ENCODE measurements at places on chromosomes 16 and 17.

DNA sequence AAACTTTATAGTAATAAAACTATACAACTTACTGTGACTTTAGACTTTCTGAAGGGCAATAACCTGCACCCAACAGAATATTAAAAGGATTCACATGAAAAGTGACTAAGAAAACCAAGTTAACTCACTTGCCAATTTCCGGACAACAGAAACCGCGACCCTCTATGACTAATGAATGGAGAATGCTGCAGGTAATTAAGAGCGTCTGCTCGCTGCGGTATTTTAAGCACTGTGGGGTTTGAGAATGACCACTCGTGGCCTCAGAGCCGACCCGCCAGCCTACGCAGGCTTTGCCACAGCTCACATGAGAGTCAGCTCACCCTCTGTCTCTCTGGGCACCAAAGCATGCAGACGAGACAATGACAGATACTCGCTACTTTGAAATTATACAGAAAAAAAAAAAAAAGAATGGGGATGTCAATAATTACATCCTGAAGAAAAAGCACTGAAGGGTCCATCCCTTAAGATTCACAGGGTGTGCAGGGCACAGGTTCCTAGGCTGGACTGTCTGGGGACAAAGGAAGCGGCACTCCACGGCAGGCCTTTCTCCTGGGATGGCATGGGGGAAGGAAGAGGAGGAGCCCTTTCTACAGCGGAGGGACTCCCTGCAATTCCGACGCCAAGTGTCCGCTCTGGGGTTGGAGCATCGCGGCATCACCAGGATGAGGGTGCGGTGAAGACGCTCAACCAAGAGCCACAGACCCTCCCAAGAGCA lies 35.0 kb downstream of the ZCCHC14 start:
- no peak for DNase-seq

DNA sequence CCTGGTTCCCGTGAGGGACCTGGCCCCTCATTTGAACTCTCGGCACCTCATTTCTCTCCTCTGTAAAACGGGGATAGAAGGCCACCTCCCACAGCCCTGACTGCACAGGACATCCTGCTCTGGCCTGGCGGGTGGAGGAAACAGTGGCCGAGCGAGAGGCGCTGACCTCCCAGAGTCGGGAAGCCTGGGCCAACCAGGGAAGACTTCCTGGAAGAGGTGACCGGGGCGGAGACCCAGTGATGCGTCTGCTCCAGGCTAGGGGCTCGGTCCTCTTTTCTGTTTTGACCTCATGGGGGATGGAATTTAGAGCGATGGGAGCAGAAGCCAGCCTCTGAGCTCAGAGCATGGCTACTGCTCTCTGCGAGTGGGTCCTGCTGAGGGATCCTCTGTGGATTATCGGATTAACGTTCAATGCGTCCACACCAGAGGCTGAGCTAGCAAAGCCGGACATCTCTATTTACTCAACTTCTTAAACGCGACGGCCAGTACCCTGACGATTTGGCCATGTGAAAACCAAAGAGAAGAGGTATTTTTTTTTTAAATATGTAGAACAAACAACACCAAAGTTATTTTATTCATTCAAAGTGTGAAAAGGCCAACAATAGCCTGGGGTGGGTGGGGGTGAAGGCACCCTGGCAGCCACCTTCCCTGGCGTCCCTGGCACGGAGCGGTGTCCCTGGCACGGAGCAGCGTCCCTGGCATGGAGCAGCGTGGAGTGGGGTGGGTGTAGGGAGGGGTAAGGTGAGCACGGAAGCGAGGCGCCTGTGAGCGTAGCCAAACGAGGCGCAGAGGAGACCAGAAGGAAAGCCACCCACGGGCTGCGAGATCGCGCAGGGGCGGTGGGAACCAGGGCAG lies 9.2 kb upstream of the MSLN start:
- DNase-seq, result peak; percentile 20

DNA sequence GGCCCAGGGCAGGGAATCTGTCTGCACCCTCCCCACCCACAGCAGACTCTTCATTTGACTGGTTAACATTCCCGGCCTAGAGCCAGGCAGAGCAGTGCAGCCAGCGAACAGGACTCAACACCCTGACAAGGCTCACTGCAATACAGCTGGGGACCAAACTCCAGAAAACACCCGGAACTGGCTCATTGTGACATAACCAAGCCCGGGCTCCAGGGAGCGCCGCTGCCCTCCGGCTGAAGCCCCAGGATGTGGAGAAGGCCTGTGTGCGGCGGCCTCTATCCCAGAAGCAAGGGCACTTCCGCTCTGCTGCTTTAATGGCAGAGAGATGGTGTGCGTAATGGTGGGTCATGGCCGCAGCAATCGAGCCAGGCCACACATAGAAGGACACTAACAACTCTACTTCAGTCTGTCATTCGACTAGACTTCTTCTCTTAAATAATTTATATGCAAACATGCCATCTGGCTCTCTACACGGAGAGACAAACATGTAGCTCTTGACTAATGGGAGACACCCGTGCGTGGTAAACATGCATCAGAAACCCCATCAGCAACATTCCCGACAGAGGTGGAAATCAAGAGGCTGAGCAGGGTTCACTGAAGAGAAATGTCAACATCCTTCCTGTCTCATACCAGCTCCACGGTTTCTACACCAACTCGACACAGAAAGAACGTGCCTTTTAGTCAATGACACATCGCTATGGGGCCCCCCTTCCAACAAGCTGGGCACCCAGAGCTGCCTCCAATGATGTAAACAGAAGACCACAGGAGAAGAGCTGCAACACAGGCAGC lies 18.0 kb downstream of the KLHDC4 start:
- DNase-seq, result no peak

GRCh38 chr16:47461598-47462266 lies 601 bp downstream of the PHKB start:
- peak; percentile 20 for DNase-seq

DNA sequence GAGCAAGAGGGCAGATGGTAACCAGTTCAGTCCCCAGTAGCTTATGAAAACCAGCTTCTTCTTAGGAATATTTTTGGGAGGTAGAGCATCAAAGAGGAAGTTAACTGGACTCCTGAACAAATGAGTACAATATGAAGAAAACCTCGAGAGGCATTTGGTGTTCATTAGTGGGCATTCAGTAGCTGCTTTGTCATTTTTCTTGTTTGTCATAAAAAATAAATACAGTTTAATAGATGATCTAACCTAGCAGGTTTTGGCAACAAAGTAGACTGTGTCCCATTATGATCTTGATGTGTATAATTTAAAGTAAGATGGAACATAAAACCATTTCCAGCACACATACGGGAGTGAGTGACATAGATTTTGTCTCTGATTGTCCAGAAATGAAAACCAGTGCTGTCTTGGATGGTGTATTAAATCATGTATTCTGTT lies 173.1 kb downstream of the HS3ST3A1 start:
- DNase-seq, result no peak

- DNase-seq, result no peak
Observed at GRCh38 chr16:73997340-73997711, 299.3 kb upstream of the PSMD7 start.

GRCh38 chr17:56577190-56577842 lies 16.2 kb upstream of the NOG start:
- no peak for DNase-seq

- DNase-seq, result no peak
Observed at GRCh38 chr16:81908466-81909262, 102.6 kb downstream of the SDR42E1 start.

DNA sequence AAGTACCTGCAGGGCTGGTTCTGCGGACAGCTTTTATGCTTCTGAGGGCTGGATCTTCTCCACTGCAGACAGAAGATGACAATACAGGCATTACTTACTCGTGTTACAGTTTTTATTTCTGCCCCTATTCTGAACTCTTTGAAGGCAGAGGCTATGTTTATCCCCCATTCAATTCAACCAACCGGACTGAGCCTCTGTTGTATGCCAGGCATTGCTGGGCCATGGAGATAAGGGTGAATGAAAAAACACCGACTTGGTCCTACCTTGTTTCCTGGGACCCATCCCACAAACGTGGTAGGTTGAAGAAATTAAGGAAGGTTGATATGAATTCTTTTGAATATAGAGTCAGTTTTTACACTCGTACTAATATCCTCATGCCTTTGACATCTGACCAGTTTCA lies 10.0 kb upstream of the HP start:
- DNase-seq, result no peak

DNA sequence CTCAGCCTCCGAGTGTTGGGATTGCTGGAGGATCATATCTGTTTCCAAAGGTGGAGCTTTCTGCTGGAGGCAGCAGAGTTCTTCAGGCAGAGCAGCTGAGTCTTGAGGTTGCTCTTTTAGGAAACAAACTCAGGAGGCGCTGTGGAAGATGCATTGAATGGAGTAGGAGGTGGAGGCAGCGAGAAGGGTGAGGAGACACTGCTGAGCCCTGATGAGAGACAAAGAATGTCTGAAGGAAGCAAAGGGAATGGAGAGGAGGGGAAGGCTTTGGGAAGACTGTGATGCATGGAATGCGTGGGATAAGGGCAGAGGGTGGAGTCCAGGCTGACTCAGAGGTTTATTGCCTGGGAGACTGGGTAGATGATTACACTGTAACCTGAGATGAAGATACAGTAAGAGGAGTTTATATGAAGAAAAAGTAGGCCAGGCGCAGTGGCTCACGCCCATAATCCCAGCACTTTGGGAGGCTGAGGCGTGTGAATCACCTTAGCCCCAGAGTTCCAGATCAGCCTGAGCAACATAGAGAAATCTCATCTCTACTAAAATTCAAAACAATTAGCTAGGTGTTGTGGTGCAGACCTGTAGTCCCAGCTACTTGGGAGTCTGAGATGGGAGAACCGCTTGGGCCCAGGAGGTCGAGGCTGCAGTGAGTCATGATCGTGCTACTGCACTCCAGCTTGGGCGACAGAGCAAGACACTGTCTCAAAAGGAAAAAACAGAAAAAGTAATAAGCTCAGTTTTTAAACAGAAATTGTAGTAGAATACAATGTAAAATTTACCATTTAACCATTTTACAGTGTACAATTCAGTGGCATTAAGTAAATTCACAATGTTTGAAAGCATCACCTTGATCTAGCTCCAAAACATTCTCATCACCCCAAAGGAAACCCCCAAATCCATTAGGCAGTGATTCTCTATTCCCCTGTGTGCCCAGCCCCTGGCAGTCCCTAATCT lies 17.8 kb upstream of the TMEM219 start:
- DNase-seq, result no peak

DNA sequence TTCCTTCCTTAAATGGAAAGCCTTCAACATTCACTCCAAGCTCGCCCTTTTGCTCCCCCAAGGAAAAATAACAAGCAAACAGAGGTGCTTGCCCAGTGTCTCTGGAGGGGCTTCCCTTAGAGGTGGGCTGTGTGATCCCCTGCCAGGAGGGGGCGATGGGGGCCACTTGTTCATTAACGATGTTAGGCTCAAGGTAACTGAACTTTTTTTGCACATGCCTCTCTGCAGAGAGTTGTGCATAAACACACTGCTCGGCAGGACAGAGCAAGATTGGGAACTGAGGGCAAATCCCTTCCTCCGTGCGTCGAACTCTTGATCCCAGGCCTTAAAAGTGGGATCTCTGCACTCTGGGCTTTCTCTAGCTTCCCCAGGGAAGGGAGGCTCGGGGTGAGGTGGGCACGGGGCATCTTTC lies 15.5 kb upstream of the NAGLU start:
- DNase-seq, result no peak

Measured in midbrain (tissue), 1 donor.